ENCODE measurements at places on chromosomes 13 and 19. TPM values are rescaled to one million over a fixed set of nuclear protein-coding genes. Genes with fewer than 3 reads are reported as not detected.

DNA sequence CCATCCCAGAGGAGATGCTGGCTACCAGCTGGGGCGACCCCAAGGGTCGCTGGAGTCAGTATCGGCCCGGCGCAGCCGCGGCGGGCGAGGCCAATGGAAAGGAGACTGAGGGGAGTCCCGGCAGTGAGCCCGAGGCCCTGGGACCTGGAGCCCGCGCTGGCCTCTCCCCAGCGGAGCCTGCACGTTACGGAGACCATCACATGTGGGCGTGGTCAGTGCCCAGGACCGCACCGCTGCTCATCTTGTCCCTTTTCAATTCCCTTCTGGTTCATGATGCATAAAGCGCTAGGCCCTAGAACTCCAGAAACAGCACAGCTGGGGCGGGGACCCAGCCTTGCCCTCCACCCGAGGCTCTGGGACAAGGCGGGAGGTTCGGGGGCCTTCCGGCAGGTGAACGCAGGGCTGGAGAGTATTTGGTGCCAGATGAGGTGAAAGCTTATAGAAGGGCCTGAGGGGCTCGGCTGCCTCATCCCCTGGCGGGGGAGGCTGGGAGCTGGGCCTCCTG, 8.0 kb downstream of the C19orf25 start:
- DNase-seq, result no peak

- DNase-seq, result peak; percentile 54
Observed at GRCh38 chr19:38831142-38831605, 420 bp downstream of the ECH1 start.

The CLIP3 gene
- total RNA-seq, result 5.4 TPM

GRCh38 chr13:98912846-98913245, 65.0 kb downstream of the DOCK9 start:
- no peak for DNase-seq

DNA sequence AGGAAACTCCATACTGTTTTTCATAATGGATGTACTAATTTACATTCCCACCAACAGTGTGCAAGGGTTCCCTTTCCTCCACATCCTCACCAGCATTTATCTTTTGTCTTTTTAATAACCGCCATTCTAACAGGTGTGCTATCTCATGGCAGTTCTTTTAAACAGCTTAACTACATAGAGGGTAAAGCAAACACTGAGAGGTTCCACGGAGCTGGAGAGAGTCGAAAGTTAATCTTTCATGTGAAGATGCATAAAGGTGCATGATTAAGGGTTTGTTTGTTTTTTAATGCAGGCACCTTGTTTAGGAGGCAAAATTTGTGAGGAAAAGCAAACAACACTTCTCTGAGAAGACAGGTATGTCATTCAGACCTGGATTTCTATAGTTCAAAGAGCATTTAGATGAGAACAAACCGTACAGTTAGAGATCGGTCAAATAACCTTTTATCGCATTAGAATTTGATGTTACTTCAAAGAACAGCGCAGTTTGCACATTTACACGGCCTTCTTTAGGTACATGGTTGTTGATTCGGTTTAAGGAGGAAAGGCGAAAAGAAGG, 193.9 kb downstream of the RBM26 start:
- DNase-seq, result no peak

DNA sequence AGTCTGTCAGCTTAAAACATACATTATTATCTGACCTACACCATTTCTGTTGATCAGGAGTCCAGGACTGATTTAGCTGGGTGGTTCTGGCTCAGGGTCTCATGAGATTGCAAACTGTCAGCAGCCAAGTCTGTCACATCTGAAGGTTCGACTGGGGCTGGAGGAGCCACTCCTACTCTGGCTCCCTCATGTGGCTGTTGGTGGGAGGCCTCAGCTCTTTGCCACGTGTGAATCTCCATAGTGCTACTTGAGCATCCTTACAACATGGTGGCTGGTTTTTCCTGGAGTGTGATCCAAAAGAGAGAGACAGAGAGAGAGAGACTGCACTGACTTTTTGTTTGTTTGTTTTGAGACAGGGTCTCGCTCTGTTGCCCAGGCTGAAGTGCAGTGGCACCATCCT, 63.6 kb upstream of the NFIC start:
- no peak for DNase-seq

The SLAIN1 gene
- total RNA-seq, result 13.6 TPM
